ENCODE measurements at places on chromosomes 7 and 10. TPM values are rescaled to one million over a fixed set of nuclear protein-coding genes. Genes with fewer than 3 reads are reported as not detected.
A peak's percentile ranks its signal among the peaks of the same experiment; 100 is the strongest.

The TAS2R41 gene
- 0.26 TPM for total RNA-seq

DNA sequence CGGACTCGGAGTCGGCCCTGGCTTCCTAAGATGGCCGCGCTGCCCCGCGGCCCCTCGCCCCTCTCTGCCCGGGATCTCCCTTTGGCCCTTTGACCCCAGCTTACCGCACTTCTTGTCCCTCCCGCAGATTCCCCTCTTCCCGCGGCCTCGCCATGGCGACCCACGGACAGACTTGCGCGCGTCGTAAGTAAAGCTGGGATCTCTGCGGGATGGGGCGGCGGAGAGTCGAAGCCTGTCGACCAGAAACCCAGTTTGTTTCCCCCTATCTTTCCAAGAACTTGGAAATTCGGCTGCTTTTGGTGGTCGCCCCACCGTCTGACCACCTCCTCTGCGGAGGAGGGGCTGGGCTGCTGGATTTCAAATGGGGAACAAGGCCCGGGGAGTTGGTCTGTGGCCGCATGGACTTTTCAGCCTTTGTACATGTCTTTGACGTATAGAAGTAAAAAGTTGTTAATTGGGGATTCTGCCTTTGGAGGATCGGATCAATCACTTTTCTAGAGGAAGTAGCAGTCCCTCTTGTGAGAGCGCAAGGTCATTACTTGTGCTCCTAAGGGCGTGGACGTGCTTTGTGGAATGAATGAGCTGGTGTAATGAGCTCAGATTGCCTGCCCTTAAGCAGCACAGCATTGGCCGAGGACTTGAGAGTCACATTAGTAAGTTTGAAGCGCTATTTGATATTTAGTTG is 553 bp downstream of the VDAC2 start:
- no peak for DNase-seq

DNA sequence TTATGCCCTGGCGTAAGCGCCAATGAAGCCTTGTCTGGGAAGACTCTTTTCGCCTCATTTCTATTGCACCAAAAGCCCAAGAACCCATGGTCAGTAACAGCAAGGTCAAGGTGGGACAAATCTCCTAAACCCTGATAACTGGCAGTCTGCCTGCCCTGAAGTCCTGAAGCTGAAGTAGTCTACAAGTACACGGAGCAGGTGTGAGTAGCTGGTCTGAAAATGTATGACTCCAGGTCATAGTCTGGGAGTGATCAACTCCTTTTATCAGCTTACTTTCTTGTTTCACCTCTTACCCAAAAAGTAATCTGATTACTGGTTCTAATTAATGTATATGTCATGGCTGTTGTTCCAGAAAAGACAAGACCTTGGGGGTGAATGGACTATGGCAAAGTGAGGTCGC is 107.3 kb upstream of the EFCAB10 start:
- no peak for DNase-seq

The AKR1C4 gene
- not detected for total RNA-seq

- no peak for DNase-seq
These were observed 21.9 kb upstream of the ANTXRL start for GRCh38 chr10:46264737-46265368.

The PHKG1 gene
- 25.3 TPM for total RNA-seq

GRCh38 chr7:116540743-116541142 is 15.9 kb downstream of the CAV1 start:
- no peak for DNase-seq

The LEP gene
- total RNA-seq = 25.6 TPM

The ZWINT gene
- total RNA-seq = 1.6 TPM

The PRDX3 gene
- 162 TPM for total RNA-seq

GRCh38 chr10:94131885-94132284 is 138.2 kb downstream of the PLCE1 start:
- no peak for DNase-seq

DNA sequence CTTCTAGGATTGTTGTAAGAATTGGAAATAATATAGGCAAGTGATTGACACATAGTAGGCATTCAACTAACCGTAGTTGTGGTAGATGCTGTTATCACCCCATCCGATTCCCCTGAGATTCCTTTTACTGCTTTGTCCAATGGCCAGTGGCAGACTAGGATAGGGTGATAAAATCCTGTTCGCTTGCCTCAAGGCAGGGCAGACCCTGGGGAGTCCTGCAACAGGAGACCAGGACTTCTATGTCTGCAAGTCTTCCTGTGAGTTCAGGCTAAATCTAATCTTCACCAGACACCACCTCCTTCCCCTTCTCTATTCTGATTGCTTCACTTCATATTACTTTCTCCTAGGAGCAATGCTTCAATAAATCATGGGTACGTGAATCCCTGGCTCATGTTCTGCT is 42.8 kb upstream of the CREB5 start:
- DNase-seq = no peak

DNA sequence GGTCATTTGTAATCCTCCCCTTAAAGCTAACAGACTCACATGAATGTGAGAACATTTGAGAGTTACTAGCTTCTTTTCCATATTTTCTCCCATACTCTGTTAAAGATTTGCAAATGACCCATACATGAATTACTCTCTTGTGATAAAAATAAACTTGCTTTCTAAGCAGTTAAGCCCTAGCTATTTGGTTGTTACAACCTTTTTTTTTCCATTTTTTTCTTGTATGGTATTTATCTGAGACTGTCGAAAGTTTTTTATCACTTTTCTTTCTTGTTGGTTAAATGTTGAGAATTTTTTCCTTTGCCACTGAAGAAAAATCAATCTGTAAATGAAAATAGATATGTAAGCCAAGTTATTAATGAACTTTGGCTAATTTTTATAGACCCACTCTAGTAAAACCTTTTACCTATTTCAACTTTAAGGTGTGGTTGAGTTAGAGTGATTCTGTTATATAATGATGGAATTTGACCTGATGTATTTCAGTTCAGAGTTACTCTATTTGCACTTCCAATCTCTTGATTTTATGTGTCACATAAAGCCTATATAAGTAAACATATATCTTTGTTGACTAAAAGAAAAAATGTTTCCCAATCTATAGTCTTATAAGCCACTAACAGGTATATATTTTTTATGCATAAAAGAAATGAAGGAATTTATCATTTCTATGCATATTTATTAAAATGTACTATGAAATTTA is 19.0 kb upstream of the TMEM229A start:
- no peak for DNase-seq

DNA sequence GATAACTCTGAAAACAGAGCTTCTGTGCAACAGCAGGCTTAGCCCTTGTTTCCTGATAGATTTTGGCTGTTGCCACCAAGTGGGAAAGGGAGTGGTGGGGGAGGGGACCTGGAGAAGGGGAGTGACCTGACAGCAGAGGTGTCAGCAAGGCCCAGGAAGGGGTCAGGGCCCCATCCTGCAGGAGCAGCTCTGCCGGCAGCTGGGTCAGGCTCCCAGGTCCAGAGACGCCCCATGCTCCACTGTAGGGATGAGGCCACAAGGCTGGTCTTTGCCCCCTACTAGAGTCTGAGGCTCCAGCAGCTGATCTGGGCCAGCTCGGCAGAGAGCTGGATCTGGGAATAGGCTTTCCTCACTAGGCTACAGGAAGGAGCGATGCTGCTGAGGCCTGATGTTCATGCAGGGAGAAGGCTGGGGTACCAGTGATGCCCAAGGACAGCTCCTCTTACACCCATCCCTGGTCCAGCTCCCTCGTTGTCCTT is 44.0 kb upstream of the ZMIZ1 start:
- DNase-seq = peak; percentile 19

The CHAT gene
- total RNA-seq = not detected

DNA sequence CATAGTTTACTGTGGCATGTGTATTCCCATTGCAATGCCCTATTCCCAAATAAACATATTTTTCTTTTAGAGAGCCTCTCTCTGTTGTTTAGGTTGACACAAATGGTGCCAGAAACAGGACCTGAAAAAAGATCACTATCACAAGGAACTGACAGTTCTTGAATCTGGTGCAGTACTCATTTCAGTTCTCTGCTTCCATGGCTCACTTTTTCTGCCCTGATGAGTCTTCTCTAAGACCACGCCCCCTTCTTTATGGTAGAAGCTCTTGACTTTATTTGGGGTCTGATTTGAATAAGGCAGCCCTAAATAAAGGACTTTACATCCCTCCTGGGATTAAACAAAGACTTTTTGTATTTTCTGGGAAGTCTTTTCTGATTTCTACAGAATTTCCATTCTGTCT is 3.5 kb upstream of the CCDC126 start:
- no peak for DNase-seq

The METTL27 gene
- total RNA-seq = 0.32 TPM

The GNAT3 gene
- not detected for total RNA-seq

The MSMB gene
- total RNA-seq = not detected

DNA sequence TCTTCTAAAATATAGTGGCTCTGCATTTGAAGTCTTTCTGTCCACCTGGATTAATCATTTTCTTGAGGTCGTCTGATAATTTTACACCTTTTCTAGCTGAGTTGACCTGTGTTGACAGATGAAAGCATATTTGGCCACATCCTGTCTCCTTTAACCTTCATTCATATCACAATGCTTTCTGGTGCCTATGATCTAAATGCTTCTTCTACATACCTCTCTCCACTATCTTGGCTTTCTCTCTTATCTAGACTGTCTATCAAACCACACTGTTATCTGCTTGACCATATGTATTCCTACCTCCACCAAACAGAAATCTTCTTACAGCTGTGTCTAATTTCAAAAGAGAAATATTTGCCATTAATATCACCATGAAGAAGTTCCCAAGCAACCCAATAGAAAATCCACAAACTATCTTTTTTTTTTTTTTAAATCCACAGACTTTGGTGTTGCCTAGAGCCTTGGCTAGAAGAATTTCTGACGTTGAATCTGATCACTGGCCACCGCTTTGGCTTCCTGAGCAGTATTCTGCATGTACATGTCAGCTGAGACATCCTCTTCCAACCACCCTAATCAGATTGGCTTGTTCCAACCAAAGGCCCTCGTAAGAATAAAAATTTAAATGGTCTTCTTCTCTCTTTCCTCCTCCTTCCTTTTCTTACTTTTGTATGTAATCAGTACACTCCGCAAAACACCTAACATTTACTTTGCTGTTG is 66.3 kb upstream of the SP4 start:
- no peak for DNase-seq

GRCh38 chr10:52221923-52222322 is 92.2 kb upstream of the DKK1 start:
- no peak for DNase-seq

Data from left cardiac atrium (tissue), 4 donors.